ENCODE measurements at places on chromosomes 2 and 18. TPM values are rescaled to one million over a fixed set of nuclear protein-coding genes. Genes with fewer than 3 reads are reported as not detected.

- DNase-seq: no peak
Measured at GRCh38 chr18:70028084-70028483, 80.4 kb upstream of the CD226 start.

DNA sequence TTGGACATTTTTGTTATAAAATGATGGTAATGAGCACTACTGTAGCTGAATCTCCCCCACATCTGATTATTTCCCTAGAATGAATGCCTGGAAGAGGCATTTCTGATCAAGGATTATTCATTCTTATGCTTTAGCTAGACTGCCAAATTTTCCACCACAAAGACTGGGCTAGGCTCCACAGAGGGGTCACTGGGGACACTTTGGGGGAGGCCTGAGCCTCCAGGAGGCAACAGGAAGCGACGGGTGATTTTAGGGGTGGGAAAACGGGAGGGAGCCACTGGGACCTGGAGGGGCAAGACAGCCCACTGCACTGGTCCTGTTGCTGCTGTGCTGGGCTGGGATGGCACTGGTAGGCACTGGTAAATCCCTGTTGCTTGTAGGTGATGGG lies 2.4 kb upstream of the ASB1 start:
- DNase-seq: peak; percentile 65

- no peak for DNase-seq
Measured at GRCh38 chr18:59047321-59048047, 92.2 kb upstream of the SEC11C start.

DNA sequence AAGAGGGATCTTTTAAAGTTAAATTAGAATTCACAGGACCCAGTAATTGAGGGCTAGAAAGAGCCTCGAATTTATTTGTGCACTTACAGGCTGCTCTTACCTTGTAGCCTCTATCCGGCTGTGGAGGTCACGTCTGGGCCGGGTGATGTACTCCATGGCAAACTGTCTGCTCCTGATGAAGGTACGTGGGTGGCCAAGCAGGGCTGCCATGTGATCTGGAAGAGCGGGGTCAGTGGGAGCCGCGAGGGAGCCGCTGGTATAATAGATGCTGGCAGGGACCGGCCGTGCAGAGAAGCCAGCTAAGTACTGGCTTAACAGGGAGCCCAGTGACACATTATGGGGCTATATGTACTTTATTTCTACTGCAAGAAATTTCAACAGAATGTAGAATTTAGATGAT lies 59.2 kb downstream of the ADI1 start:
- DNase-seq: no peak

DNA sequence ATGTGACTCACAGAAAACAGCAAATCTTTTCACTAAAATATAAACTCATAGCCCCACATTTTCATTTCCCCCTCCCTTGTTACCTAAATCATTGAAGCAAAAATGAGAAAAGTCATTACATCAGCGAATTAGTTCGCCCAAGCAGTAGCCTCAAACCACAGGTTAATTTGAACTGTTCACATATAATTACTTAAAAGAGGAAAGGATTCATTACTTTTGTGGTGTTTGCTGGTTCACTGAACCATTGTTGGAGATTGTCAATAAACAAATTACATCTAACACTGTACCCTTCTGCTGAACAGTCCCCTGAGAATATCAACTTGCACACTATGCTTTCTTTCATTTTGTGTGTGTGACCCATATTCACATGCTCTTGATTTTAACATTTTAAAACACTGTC lies 238.7 kb downstream of the ERBB4 start:
- DNase-seq: no peak

The PDE1A gene
- 16.3 TPM for total RNA-seq

The LAMA1 gene
- total RNA-seq: 6.2 TPM

Data from GM23248 (cell line).